Fibroblast of lung (primary cell): ENCODE measurements at places on chromosomes 3 and 15.
A peak's percentile ranks its signal among the peaks of the same experiment; 100 is the strongest.

DNA sequence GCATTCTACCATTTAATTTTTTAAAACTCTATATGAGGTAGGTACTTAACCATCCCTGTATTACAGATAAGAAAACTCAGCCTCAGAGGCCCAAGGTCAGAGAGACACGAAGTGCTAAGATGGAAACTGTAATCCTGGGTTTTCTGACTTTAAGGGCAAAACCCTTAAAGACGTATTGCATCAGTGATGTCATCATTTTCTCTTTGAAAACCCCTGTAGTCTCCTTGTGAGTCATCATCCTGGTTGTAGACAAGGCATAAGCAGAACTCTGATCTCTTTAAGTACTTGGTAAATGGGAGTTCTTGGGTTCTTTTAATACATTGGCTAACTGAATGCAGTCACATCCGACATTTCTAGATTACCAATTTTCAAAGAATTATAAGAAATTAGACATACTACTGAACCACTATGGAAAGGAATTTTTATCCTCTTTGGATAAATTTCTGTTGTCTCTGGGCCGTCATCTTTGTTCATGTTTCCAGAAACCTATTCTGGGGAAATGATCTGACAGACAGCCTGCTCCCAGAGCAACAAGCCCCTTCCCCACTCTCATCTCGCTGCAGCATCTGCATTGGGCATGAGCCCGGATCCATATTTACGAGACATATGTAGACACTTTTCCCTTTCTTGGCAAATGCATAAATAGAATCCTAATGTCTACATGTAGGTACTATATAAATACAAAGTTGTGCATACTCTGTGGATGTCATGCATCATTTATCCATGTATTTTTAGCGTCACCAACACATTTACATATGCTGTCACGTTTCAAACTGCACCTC lies 48.7 kb upstream of the MDFIC2 start:
- peak; percentile 23 for DNase-seq

- no peak for DNase-seq
Measured at GRCh38 chr3:127441764-127442163, 148.8 kb downstream of the TPRA1 start.

DNA sequence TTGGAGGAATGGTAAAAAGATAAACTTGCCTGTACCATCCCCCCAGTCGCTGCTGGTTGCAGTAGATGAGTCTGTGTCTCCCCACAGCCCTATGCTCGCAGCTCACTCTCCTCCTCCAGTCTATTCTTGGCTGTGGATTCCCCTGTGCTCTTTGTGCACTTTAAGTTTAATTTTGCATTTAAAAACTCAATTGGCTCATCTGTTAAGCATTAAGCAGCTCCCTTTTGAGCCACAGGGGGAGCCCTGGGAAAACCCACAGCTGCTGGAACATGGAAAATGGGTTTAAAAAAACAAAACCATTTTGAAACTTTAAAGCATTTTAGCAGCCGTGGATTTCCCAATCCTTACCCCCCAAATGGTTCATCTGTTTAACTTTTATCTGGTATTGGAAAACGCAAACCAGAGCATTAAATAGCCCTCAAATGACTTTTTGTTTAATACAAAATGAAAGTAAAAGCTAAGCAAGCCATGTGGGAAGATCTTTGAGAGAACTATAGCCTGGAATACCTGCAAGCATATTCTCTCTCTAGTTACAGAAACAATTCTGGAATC lies 536.9 kb downstream of the ZIC1 start:
- DNase-seq = peak; percentile 95

- DNase-seq = no peak
Measured at GRCh38 chr3:32551087-32551486, 19.6 kb downstream of the DYNC1LI1 start.

DNA sequence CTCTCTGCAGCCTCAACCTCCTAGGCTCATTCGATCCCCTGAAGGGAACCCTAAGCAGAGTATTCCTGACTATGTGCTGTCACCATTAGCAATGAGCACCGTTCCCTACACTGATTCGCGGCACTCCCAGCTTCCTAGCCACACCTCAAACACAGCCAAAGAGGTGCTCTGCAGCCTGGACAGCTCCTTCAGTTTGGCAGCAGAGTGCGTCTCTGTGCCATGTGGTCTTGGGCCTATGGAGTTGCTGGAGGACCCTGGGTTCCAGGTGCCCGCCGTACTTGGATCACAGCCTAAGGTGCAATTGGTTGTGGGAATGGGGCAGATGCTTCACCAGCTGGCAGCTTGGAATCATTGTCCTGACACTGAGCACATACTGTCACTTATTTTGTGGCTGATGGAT lies 17.3 kb upstream of the IL12A start:
- no peak for DNase-seq

DNA sequence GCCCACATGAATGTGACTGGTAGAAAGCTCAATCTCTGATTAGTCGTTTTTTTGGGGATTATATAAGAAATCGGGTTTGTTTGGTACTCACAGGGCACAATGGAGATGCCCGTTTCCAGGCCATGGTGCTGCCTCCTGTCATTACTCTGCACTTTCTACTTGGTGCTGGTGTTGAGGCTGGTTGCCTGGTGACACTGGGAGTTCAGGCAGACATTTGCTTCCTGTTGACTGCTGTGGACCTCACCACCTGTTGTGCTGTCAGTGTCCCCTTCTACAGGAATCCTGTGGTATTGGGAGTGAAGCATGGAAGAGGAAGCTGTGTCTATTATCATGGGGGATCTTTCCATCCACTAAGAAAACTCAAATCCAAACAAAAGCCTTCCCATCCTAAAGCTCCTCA lies 227.2 kb upstream of the TBL1XR1 start:
- DNase-seq = no peak

DNA sequence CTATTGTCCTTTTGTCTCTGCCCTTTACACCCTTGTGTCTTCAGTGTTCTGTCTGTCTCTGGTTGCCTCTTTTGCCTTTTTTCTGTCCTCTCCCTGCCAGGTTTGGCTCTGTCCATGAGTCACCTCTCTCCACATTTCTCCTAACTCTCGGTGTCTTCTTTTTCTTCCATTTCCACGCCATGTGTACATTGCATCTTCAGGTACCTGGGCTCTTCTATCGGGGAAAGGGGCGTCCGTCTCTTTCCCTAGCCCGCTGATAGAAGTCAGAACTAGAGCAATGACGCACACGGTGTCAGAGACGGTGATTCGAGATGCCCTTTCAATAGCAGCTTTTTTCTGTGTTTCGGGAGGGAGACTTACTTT lies 641 bp downstream of the OPA1 start:
- peak; percentile 49 for DNase-seq

GRCh38 chr3:185857208-185857607 lies 32.4 kb upstream of the IGF2BP2 start:
- DNase-seq = no peak

DNA sequence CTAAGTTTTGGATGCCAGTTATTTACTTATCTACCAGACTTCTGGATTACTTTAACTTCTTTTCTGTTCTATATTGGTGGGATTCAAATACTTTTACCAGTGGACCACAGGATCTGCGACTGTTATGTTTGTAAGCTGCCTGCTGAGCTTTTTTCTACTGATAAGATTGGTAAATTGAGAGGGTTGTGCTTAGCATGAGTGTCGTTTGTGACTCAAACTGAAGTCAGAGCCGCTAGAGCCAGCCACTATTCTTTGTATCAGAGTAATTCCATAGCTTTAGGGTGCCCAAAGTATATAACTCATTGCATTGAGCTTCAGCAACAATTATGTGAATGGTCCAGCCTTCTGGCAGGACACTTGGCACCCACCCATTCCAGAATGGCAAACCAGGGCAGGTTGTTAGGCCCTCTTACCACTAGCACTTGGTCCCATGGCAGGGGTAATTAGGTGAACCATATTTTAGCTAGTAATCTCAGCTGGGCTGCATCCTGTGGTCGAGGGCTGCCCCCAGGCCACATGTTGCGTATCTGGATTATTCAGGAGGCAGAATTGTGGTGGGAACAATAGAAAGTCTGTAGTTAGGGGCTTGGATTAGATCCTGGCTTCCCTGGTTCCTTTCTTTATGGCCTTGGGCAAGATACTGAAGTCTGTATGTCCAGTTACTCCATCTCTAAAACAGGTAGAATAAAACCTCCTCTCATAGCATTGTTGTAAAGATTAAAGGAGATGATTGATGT lies 6.0 kb downstream of the PLCL2 start:
- no peak for DNase-seq

DNA sequence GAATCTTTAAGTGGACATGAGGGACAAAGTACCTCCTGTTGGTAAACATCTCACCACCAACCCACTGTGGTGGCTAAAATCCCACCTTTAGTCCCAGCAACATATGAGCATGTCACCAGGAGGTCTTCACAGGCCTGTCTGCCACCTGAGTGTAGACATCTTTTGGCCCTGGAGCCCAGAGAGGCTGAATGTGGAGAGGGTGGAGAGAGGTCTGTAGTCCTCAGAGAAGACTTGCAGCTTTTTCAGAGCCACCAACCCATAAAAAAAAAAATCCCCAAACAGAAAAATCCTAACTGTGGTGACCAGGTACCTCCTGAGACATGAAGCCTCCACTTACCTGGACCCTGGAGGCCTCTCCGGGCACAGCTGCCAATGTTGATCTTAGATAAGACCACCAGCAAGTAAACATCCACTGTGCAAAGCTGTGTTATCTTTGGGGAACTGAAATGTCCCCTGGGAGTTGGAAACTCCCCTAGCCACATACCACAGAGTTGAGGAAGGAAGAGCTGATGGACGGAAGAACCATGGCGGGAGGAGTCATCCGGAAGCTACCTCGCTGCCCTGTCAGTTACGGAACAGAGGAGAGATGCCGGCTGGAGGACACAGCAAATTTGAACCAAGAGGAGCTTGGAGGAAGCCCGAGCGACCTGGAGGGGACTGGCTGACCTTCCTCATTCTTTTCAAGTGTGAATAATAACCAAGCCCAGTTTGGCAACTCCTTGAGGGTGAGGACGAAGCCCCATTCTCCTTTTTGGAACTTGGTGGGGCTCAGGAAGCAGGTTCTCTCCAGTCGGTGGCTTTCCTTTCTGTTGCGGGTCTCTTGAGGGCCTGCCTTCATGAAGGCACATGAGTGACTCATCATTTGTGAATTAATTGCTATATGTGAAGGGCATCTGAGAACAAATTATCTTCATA lies at the start of gene GHRL:
Gene GHRL, minus strand, starts transcription at position 443 of the 915 bp plus-strand sequence. CDS start 2,767 bp downstream, outside the sequence.
- DNase-seq = no peak

GRCh38 chr15:51156957-51157356 lies 62.3 kb upstream of the TNFAIP8L3 start:
- no peak for DNase-seq

DNA sequence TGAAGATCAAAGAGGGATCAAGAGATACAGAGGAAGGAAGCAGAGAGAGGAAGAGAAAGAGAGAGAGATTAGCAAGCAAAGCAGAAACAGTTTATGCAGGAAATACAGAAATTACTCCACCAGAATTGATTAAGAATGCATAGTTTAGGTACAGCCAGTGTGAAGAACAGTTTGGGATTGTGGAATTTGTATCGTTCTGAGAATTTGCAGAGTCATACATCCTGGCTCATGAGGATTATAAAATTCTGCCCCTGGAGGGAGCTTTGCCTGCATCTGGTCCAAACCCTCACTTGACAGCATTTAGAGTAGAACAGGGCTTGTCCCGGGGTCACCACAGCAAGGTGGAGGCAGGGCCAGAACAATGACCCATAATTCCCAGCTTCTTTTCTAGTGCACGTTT lies 44.1 kb downstream of the MASP1 start:
- no peak for DNase-seq

- DNase-seq = no peak
Measured at GRCh38 chr15:85178308-85178707, 196.7 kb downstream of the PDE8A start.

- no peak for DNase-seq
Measured at GRCh38 chr3:70951316-70951715, 632.2 kb downstream of the FOXP1 start.

DNA sequence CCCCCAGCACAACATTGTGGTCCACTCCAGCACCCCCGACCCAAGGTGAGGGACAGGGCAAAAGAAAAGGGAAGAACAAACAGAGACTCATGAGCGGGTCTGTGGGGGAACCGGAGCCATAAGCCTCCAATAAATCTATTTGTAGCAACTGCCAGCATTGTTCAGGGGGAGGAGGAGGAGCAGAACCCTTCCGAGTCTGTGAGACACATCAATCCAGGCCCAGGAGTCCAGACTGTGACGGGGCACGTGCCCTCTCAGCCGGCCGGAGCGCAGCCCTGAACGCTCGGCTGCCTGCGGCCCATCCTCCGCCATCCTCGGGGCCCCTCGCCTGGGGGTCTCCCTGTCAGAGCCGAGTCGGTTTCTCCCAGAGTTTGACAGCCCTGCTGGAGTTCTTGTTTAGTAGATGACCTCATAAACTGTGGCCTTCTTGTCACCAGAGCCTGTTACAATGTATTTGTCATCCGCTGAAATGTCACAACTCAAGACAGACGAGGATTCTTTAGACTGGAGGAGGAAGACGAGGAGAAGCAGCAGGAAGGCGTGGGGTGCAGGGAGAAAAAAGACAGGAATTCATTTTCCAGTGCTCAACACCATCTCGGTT lies 47.9 kb downstream of the TLE3 start:
- no peak for DNase-seq

DNA sequence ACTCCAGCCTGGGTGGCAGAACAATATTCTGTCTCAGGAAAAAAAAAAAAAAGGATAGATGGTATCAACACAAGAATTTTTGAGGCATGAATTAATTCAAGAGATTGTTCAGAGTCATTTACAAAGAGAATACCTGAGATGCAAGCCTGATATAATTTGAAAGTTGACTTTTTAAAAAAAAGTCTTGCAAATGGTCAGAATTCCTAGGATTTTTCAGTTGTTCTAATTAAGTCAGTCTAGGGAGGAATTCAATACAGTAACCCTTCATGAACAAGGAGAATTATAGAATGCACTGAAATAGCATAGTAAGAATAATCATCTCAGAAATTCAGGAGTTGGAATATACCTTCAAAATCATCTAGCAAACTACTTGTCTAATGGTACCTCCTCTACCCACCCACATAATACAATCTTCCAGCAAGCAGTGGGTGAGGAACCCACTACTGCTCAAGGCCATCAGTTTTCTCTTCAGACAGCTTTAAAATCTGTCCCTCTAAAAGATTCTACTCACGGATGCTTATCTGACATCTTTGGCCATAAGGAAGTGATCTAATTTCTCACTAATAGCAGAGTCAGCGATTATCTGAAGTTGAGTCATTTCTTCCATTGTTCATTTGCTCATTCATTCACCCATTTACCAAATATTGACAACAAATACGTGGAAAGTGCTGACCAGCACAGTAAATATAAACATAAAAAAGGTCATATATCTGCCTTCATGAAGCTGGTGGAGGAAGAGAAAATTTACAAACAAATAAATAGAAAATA lies 159.6 kb downstream of the GREM1 start:
- DNase-seq = peak; percentile 51

- no peak for DNase-seq
Measured at GRCh38 chr3:184489268-184489841, 72.2 kb upstream of the EPHB3 start.
